ENCODE measurements at places on chromosomes 2 and 18.

DNA sequence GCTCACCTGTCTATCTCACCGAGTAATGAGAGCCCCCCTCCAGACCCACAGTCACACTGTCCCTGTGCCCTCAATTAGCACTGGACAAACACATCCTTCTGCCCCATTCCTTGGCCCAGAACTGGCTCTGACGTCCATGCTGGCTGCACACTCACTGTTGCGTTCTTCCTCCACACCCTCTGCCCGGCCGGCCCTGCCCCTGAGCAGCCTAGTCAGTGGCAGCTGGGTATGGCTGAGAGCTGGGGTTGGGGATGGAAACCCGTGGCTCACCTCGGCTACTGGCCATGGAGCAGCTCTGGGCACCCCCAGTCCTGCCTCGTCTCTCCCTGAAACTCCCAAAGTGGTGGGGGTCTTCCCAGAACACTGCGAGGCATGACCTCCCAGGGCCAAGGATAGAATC, 6.5 kb upstream of the UCN start:
- no peak for DNase-seq

- no peak for DNase-seq
Observed at GRCh38 chr2:102094917-102095316, 47.6 kb upstream of the IL1R1 start.

DNA sequence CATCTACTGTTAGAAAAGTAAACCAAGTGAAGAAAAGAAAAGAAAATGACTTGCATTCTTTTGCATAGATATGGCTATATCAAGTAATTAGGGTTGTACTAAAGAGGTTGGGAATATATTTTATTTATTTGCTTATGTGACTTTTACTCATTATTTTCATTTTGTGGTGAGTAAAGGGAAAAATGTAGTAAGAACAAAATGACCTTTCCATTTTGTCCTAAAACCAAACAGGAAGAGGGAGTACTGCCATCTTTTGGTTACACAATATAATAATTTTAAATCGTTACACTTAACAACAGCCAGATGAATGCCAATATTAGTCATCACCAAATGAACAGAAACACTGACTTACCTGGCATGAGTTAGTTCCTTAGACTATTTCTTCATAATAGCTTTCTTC, 47.3 kb upstream of the NDUFV2 start:
- no peak for DNase-seq

GRCh38 chr18:9016633-9017166, 85.8 kb upstream of the NDUFV2 start:
- DNase-seq = no peak

- no peak for DNase-seq
Observed at GRCh38 chr2:17251171-17251570, 267.1 kb downstream of the RAD51AP2 start.

DNA sequence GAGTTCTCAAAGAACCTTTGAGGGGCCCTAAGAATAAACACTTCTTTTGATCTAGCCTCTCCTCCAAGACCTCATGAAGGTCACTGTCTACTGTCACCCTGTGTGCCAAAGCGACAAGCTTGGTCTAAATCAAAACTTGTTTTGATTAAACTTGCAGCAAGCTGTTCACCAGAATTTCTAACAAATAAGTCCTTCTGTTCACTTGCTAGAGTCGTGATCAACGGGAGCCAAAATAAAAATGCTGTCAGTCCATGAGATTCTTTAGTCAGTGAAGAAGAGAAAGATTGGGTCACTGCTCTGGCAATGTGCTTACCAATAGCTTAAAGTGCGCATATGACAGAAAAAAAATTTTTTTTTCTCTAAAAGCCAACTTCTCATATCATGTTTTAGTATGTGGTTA, 53.9 kb upstream of the GALNT5 start:
- no peak for DNase-seq

GRCh38 chr2:177118636-177119035, 94.0 kb upstream of the HNRNPA3 start:
- DNase-seq = no peak

DNA sequence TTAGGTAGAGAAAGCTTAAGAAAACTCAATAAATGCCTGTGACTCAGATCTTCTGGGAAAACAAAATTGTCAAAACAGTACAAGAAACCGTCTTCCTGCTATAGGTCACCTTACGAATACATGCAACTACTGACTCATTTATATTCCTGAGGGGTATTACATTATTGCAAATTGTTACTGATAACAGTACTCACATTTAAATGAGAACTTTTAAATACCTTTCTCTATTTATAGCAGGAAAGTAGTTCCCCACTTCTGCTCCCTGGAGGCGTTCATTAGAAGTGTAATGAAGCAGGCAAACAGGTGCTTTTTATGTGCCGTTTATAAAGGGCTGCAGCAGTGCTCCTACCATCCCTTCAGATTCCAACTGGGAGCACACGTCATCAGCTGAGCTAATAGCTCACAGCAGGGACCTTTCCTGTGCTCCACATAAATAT, 65.1 kb upstream of the RPRM start:
- DNase-seq = no peak

Measured in suprapubic skin (tissue), 4 donors.